Cardiac atrium fibroblast (primary cell): ENCODE measurements at places on chromosomes 4 and X. TPM values are rescaled to one million over a fixed set of nuclear protein-coding genes. Genes with fewer than 3 reads are reported as not detected.

RHOXF2B gene
- not detected in 2 replicates for total RNA-seq

JAKMIP1 gene
- total RNA-seq: 0.18 and 0.97 TPM in 2 replicates

SLC7A11 gene
- 18.6 and 23.3 TPM in 2 replicates for total RNA-seq

RBBP7 gene
- total RNA-seq: 59.0 and 76.8 TPM in 2 replicates

DOK7 gene
- total RNA-seq: not detected in 2 replicates

SLITRK4 gene
- 4.1 and 5.2 TPM in 2 replicates for total RNA-seq

PNPLA4 gene
- total RNA-seq: 13.7 and 14.7 TPM in 2 replicates

SRPK3 gene
- 0.72 TPM in 1 of 2 replicates, not detected in the other for total RNA-seq

MAP3K15 gene
- not detected in 2 replicates for total RNA-seq

HERC3 gene
- 6.0 and 10.1 TPM in 2 replicates for total RNA-seq

APOO gene
- 8.1 and 38.5 TPM in 2 replicates for total RNA-seq

COL4A6 gene
- 0.18 and 0.32 TPM in 2 replicates for total RNA-seq

CXCL5 gene
- total RNA-seq: 3.6 and 108 TPM in 2 replicates

PAPSS1 gene
- 57.8 and 80.2 TPM in 2 replicates for total RNA-seq

HELT gene
- not detected in 2 replicates for total RNA-seq

TMEM33 gene
- total RNA-seq: 31.4 and 49.4 TPM in 2 replicates

ARR3 gene
- total RNA-seq: not detected in 2 replicates

ZNF711 gene
- total RNA-seq: 0.16 and 0.36 TPM in 2 replicates

TLR3 gene
- 3.6 and 6.2 TPM in 2 replicates for total RNA-seq

STBD1 gene
- 8.8 and 10.5 TPM in 2 replicates for total RNA-seq

GPC3 gene
- total RNA-seq: 1.8 and 2.7 TPM in 2 replicates

NAT8L gene
- total RNA-seq: under 0.01 and 0.36 TPM in 2 replicates

BOD1L1 gene
- 15.5 and 15.7 TPM in 2 replicates for total RNA-seq

EPHA5 gene
- total RNA-seq: 1.1 and 2.3 TPM in 2 replicates

NDNF gene
- under 0.01 and 0.16 TPM in 2 replicates for total RNA-seq

AKAP4 gene
- not detected in 2 replicates for total RNA-seq

SSX3 gene
- not detected in 2 replicates for total RNA-seq

AMELX gene
- not detected in 2 replicates for total RNA-seq

CENPVL1 gene
- total RNA-seq: not detected in 2 replicates

STPG2 gene
- total RNA-seq: not detected in 2 replicates

SMIM10 gene
- 1.1 and 4.5 TPM in 2 replicates for total RNA-seq

RNF128 gene
- not detected in 2 replicates for total RNA-seq

TSPAN7 gene
- total RNA-seq: 0.18 and 1.5 TPM in 2 replicates

ZNF718 gene
- total RNA-seq: 2.2 and 2.8 TPM in 2 replicates

C4orf50 gene
- total RNA-seq: not detected in 2 replicates

NALF2 gene
- total RNA-seq: 0.16 TPM in 1 of 2 replicates, not detected in the other

CYSLTR1 gene
- total RNA-seq: not detected in 2 replicates

GDPD2 gene
- total RNA-seq: 1.5 TPM in 1 of 2 replicates, not detected in the other

CORIN gene
- not detected in 2 replicates for total RNA-seq

TLR10 gene
- not detected in 2 replicates for total RNA-seq

SORCS2 gene
- 0.16 and 0.18 TPM in 2 replicates for total RNA-seq

YY2 gene
- total RNA-seq: 0.36 and 1.1 TPM in 2 replicates

SH3D19 gene
- 103 and 145 TPM in 2 replicates for total RNA-seq

SFRP2 gene
- not detected in 2 replicates for total RNA-seq

LRIT3 gene
- 0.36 TPM in 1 of 2 replicates, not detected in the other for total RNA-seq

CT45A3 gene
- not detected in 2 replicates for total RNA-seq

DRP2 gene
- 0.49 and 1.3 TPM in 2 replicates for total RNA-seq

KDR gene
- 9.9 and 13.1 TPM in 2 replicates for total RNA-seq
